ENCODE measurements at places on chromosomes 2 and 18.

DNA sequence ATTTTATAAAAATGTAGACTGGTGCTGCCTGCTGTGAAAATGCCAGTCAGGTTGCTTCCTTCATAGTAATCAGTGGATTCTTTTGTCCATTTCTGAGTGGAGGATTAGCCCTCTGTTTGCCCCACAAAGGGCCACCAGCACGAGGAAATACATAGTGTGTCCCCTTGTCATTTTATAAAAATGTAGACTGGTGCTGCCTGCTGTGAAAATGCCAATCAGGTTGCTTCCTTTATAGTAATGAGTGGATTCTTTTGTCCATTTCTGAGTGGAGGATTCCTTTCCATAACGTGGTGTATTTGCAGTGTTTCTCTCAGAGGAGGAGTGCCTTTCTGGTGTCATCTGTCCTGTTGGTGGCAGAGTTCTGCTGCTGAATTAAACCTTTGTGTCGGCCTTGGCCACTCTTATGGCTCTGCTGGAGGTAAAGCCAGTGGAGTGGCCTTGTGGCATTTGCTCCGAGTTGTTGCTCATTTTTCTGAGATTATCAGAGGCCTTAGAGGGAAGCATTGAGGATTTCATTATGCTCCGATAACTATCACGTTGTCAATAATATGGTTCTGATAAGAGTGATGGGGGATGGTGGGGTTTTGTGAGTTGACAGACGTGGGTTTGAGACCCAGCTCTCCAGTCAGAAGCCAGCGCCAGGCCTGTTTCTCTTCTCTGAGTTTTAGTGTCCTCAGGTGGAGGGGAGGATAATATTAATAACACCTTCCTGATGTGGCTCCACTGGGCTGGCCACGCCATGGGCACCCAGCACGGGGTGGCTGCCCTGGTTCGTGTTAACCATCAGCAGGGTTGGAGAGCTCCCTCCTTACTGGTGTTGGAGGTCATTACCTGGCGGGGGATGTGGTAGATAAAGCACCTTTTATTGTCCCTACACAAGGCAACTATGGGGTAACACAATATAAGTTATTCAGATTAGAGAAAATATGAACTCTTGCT, 96.6 kb downstream of the NEDD4L start:
- no peak for DNase-seq

GRCh38 chr2:219272995-219273394, 6.2 kb upstream of the DNAJB2 start:
- DNase-seq = no peak

GRCh38 chr2:236971131-236971821, 114.4 kb upstream of the COPS8 start:
- DNase-seq = no peak

GRCh38 chr2:191664823-191665677, 12.9 kb upstream of the NABP1 start:
- DNase-seq = no peak

GRCh38 chr2:112692918-112693317, 27.9 kb upstream of the NT5DC4 start:
- no peak for DNase-seq

GRCh38 chr2:84456156-84456555, 2.9 kb downstream of the SUCLG1 start:
- no peak for DNase-seq

- no peak for DNase-seq
Measured at GRCh38 chr2:1156059-1156458, 205.4 kb downstream of the SNTG2 start.

- DNase-seq = no peak
Measured at GRCh38 chr2:157364257-157364974, 38.8 kb upstream of the ERMN start.
